ENCODE measurements at places on chromosomes 1 and 21.

DNA sequence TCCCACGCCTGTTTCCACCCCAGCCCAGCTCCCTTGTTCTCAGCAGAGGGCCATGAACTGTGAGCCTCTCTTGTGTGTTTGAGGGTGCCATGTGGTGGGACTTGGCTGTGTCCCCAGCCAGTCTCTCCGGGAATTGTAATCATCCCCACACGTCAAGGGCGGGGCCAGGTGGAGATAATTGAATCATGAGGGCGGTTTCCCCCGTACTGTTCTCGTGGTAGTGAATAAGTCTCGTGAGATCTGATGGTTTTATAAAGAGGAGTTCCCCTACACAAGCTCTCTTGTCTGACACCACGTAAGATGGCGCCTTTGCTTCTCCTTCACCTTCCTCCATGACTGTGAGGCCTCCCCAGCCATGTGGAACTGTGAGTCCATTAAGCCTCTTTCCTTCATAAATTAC lies 57.2 kb upstream of the COL6A2 start:
- DNase-seq: no peak

DNA sequence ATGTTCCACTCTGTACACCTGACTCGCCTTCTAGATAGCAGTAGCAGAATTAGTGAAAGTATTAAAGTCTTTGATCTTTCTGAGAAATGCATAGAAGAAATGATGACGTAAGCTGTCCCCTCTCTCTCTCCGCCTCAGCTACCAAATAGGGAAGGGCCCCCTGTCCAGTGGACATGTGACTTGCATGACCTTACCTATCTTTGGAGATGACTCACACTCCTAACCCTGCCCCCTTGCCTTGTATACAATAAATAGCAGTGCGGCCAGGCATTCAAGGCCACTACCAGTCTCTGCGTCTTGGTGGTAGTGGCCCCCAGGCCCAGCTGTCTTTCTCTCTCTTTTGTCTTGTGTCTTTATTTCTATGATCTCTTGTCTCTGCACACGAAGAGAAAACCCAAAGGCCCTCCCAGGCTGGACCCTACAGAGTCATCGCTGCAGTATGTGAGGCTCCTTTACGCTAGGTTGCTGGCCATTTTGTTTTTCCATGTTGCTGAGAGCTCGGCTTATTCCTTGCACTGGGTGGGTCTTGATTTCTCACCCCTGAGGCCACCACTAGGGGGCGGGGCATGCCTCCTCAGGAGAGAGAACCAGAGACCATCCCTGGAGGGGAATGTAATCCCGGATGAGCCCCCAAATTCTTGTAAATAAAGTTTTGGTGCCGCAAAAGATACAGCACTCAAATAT lies 16.0 kb upstream of the ZBTB8B start:
- no peak for DNase-seq

- no peak for DNase-seq
These were observed 55.9 kb upstream of the PROX1 start for GRCh38 chr1:213931836-213932235.

DNA sequence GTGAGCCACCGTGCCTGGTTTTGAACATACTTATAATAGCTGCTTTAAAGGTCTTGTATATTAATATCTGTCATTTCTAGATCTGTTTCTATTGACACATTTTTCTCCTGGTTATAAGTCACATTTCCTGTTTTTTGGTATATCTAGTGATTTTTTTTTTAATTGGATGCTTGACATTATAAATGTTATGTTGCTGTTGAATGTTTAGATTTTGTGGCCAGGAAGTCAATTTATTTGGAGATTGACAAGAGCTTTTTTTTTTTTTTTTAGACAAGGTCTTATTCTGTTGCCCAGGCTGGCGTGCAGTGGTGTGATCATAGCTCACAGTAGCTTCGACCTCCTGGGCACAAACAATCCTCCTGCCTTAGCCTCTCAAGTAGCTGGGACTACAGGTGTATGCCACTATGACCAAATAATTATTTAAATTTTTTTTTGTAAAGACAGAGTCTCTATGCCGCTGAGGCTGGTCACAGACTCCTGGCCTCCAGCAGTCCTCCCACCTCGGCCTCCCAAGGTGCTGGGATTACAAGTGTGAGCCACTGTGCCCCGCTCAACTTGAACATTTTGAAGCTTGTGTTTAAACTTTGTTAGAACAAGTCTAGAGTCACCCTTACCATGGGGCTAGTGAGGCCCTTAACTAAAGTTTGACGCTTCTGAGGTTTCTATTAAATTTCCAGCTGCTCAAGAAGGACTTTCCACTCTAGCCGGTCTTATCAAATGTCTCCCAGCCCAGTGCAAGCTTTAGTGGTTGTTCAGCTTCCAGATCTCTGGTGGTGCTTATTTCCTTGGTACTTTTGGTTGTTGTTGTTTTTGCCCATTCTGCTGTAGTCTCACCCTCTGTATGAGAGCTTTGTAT lies 8.6 kb upstream of the CHI3L2 start:
- DNase-seq: no peak

DNA sequence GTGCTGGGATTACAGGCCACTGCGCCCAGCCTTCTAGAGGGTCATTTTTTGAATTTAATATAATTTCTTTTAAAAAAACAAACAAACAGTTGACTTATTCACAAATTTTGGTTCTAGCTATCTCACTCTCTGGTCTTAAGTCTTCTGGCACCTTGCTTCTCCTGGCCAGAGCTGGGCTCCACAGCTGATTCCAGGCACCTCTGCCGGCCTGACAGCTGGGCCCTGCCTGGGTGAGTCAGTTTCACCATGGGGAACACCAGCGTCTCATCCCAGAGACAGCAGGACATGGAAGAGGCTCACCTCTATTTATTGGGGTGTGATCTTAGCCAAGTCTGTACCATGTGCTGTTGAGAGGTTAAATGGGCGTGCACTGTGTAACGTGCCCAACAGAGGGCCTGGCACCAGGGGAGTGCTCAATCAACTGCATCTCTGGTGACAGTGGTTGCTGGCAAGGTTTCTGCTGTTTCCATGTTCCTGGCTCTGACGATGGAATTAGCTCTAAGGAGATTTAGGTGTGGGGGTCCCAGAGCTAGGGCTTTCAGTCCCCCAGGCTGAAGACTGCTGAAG lies 956 bp downstream of the CPLANE2 start:
- no peak for DNase-seq

- no peak for DNase-seq
These were observed 53.3 kb upstream of the FGGY start for GRCh38 chr1:59243550-59243949.

DNA sequence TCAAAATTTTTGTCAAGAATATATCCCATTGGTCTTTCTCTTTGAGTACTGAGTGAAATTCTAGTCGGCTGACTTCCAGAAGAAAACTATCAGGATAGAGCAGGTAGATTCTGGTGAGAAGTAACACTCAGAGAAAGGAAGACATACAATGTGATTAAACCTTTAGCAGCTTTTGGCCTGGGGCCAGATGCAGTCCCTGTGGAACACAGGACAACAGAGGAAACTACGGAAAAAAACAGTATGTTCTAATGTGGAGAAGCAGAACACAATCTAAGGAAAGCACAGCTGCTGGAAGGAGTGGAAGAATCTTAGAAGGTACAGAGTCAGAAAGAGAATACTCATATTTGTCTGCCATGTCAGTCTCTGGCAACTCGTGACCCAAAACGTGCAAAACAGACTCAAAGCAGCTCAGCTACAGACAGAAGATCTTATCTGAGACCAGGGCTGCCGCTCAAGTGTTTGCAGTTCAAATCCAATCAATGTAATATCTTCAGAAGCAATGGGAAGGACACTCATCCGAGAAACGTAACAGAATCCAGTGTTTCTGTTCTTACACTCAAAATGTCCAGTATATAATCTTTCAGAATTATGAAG lies 283.8 kb downstream of the MRPL39 start:
- no peak for DNase-seq

Data from SK-N-MC (cell line).